ENCODE measurements at places on chromosomes 2 and 18.

DNA sequence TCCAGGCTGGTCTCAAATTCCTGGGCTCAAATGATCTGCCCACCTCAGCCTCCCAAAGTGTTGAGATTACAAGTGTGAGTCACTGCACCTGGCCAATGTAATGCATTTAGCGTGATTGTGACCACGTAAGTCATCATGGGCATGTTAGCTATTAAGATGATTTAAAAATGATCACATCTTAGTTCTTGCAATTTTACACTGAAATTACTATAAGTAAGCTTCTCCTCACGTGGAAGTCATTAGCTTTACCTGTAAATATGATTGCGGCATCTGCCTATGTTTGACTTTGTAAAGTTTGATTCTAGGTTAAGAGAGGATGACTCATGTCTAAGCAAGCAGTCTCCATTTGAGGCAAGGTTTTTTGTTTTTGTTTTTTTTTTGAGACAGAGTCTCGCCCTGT lies 85.5 kb downstream of the PMAIP1 start:
- DNase-seq = no peak

DNA sequence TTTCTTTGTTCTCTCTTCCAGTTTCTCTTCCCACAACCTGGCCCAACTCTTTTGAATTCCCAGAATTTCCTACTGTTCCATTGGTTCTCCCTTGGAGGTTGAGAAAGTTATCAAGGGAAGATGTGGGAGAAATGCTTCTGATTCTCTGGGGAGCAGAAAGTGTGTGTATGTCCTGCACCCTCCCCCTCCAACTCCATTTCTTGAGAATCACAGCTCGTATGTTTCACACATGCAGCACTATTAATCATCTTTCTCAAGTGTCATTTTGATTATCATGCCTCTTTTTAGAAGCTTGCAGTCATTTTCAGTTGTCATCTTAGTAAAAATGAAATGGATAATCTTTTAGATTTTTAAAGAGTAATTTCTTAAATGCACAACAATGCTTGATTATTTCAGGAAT lies 296.8 kb upstream of the SLC39A10 start:
- DNase-seq = no peak

GRCh38 chr2:158325031-158325781 lies 131.3 kb downstream of the CCDC148 start:
- DNase-seq = no peak

DNA sequence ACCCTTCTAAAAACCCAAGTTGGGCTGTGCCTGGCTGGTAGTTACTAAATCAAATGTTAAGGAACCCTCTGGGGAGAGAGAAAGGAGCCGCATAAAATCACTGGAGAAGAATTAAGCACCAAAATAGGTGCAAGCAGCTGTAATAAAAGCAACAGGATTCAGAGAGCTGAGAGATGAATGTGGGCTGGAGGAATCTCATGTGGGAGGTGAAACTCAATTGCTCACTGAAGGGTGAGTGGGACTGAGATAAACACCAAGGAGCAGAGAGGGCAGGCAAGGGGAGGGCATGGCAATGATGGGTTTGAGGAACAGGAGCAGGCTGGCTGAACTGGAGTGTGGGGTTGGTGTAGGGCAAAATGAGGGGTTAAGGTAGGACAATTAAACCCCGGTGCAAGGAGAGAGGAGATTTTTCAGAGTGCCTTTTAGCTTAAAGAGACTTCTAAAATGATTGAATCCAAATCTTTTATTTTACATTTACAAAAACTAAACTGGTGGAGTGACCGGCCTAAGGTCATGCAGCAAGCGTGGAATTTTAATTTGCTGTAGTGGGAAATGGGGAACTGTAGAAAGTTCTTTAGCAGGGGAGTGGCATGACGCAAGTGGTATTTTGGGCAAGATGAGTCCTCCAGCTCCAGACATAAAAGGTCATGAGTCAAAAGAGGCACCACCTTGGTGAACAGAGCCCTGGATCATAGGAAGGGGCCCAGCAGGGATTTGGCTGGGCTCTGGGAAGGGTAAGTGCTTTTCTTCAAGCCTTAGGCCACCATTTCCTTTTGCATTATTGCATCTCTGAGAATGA lies 10.5 kb downstream of the PLB1 start:
- no peak for DNase-seq
